Stimulated activated CD4-positive, alpha-beta T cell treated with anti-CD3 and anti-CD28 coated beads, TNF-alpha, amount 100 ng/mL, for 4 hours (primary cell): ENCODE measurements at places on chromosomes 13 and 19.

DNA sequence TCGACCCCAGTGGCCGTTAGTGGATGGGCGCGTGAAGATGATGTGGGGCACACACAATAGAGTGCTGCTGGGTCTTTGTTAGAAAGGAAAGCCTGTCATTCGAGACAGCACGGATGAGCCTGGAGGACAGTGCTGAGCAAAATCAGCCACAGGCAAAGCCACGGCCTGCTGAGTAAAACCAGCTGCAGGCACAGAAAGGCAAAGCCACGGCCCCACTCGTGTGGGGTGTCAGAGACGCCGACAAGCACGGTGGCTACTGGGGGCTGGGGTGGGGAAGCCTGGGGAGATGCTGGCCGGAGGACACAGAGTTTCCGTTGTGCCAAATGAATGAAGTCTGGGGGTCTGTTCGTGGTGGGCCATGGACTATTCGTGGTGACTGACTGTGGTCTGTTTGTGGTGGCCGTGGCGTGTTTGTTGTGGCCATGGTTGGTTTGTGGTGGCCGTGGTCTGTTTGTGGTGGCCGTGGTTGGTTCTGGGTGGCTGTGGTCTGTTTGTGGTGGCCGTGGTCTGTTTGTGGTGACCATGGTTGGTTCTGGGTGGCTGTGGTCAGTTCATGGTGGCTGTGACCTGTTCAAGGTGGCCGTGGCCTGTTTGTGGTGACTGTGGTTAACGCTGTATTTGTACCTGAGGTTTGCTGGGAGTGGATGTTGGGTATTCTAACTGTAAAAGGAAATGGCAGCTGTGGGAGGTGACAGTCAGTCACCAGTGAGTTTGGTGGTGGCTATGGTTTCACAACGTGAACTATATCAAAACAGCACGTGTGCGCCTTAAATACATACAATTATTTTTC is 36.3 kb downstream of the MCF2L start:
- no peak for DNase-seq

GRCh38 chr19:10871711-10872545 is 575 bp downstream of the CARM1 start:
- DNase-seq, result no peak

DNA sequence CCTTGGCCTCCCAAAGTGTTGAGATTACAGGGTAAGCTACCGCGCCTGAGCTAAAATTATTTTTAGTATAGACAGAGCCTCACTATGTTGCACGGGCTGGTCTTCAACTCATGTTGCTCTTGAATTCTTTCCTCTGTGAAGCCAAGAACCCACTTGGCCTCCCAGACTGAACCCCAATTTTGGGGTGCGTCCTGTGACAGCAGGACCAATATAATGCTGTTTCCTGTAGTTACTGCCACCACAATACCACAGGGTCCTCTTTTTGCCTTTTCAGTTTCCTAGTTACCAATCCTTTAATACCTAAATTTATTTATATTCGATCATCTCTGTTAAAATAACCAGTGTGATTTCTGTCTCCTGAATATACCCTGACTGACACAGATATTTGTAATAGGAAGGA is 32.9 kb downstream of the TSKS start:
- DNase-seq, result no peak

DNA sequence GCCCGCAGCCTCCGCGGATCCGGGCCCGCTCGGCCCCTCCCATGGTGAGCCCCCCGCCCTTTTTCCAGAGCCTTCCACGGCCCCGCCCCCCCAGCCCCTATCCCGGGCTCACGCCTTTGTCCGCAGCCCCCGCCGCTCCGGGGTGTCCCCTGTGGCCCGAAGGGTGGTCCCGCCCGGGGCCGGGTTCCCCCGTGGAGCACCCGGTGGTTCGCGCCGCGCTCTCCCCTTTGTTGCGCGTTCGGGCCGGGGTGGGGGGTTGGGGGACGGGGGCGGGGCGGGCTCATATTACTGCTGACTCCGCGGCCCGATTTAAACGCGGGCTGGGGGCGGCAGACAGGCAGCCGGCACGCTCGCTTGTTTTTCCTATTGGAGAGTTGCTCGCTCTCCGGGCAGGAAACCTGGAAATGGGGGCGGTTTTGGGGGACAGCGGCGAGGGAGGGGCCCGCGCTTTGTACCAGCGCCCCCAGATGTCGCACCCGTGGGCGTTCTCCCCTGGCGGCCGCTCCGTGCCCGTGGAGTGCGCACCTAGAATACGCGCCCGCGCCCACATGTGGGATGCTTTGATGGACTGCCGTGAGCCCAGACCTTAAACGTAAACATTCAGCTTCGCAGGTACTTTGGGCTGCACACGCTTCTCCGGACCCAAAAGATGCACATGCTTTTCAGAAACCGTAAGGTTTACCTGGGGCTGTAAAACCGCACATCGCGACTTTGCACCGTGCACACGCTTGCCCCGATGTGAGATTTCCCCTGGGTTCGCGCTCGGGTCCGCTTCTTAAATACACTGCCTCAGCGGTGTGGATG is 699 bp downstream of the PTOV1 start:
- no peak for DNase-seq

GRCh38 chr13:108495646-108496361 is 133.6 kb upstream of the MYO16 start:
- DNase-seq, result no peak

DNA sequence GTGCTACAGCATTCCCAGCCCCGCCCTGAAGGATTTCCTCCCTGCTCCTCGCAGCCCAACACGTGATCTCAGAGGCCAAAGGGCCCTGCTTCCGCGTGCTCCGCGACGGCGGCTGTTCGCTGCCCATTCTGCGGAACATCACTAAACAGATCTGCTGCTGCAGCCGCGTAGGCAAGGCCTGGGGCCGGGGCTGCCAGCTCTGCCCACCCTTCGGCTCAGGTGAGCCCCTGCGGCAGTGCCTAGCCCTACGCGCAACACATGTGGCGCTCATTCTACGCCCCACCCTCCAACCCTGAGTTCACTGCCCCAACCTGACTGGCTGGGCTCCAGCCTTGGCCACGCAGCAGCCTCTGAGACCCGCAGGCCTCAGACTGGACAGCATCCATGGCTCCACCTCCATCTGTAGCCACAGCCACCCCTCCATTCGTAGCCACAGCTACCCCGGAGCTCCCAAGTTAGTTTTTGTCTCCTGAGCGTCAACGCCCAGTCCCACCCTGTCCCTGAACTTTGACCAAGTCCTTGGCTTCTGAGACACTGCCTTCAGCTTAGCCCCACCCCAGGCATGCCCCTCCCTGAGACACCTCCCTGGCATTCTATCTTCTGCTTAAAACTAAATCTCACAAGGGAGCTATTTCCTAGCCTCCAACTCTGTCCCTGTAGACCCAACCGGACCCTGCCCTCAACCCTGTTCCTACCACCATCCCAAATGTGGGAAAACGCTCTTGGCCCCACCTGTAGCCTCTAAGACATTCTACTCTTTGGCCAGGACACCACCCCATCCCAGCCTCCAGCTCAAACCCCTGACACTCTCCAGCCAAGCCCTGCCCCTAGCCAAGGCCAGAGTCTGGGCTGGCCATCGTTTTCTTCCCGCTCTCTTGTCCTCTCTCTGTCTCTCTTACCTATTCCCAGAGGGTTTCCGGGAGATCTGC is 6.4 kb downstream of the LTBP4 start:
- DNase-seq, result no peak

- DNase-seq, result no peak
These were observed 385.2 kb downstream of the PCDH9 start for GRCh38 chr13:66844933-66845332.

GRCh38 chr13:91652404-91653301 is 254.2 kb downstream of the GPC5 start:
- no peak for DNase-seq

GRCh38 chr13:49110122-49110912 is 109.8 kb upstream of the MLNR start:
- DNase-seq, result peak; percentile 33

DNA sequence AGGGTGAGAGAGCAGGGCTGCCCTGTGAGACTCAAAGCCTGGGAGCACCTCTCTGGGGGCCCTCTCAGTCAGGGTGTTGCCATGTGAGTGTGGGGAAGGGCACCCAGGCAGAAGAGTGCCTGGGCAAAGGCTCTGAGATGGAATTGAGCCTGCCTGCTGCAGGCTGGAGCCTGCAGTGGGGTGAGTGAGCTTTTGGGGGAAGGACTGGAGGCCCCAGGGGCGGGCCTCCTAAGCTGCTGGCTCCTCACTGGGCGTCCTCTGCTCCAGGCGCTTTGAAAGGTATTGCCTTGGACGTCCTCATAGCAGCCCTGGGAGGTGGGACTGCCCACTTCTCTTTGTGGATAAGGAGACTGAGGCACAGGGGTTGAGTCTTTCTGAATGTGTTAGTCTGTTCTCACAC is 60.3 kb downstream of the ARHGEF7 start:
- DNase-seq, result no peak

GRCh38 chr19:30545752-30546151 is 173.6 kb downstream of the ZNF536 start:
- DNase-seq, result no peak

DNA sequence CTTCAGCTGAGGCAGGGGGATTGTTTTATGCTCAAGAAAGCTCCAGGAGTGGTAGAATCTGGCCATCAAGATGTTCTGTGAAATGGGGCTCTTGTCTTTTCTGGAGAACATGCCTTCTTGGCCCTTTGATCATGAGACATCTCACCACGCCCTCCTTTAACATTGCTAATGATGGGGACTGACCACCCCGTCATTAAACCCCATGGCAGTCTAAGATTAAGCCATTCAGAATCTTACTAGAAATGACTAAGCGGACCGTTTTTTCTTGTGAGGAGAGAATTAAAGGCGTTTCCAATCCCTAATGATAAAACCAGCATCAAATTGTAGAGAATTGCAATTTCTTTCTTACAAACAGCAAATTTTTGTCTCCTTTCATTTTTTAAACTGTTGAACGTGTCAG is 89.4 kb downstream of the COL4A2 start:
- DNase-seq, result no peak

- no peak for DNase-seq
These were observed 330.8 kb downstream of the DLEU7 start for GRCh38 chr13:50512474-50513299.

DNA sequence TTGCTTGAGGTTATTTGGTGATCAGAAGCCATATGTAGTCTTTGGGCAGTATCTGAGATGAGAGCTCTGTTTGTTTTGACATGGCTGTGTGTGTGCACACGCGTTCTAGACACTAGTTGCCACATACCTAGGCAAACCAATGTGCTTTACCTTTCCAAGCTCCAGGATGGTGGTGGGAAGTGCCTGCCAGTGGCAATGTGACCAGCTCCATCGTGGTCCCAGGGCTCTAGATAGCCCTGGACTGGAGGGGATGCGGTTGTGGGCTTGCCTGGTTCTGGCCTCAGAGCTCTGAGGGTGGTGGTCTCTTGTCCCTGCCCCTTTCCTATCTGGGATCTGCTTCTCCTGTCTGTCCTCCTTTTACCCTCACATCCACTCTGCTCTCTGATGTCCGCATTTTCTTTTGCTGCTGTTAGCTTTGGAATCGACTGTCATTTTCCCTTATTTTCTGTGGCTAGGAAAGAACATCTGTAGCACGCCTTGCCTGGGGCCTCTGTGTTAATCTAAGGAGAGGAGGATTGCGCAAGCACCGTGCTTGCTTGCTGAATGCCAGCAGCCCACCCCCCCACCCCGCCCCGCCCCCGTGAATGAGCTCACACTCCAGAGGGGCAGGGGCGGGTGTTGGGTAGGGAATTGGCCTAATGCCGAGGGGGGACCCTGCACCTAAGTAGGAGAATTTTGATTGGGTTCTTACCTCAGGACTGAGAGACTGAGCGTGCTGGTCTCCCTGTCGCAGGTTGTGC is 89.5 kb downstream of the ARHGEF7 start:
- DNase-seq, result no peak

GRCh38 chr13:47081246-47081645 is 184.4 kb upstream of the HTR2A start:
- DNase-seq, result no peak

DNA sequence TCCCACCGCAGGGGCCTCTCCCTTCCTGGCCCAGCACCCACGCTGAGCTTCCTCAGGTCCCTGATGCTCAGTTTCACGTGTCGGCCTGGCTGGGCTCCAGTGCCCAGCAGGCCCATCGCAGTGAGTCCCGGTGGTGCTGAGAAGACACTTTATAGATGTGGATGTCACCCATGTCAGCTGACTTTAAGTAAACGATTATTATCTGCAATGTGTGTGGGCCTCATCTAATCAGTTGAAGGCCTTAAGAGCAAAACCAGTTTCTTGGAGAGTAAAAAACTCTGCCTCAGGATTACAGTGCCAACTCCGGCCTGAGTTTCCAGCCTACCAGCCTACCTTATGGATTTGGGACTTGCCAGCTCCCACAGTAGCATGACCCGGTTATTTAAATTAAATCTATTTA is 17.3 kb upstream of the SMIM17 start:
- DNase-seq, result no peak

DNA sequence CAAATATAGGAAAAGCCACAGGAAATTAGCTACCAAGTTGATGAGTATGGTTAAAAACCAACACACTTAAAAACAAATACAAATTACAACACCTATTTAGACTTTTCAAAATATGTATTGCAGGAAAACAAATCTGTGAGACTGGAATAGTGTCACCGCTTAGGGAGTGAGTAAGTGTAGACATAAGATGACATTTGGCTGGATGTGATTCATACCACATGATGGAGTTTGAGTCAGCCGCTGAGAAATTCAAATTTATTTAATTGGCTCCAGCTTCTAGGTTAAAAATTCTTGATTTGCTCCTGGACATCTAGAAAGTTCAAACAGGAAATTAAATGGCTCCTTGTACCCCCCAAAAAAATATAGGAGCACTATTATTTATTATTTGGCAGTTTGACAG is 531.7 kb downstream of the SLITRK1 start:
- DNase-seq, result no peak

DNA sequence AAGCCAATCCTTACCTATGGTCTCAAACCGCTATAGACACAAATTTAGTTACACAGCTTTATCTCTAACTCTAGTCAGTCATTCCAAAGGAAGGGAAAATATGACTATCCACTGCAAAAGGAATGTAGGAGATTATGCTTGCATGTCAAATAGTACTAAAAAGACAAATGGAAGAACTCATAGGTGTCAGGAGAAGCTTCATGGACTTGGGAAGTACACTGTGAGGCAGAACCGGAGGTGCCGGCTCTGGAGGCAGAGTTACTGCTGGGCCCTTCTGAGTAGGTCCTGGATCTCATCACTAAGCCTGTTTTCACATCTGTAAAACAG is 97.5 kb downstream of the FOXO1 start:
- no peak for DNase-seq
